ENCODE measurements at places on chromosomes 3 and 15.
A peak's percentile ranks its signal among the peaks of the same experiment; 100 is the strongest.

- DNase-seq = peak; percentile 30
Measured at GRCh38 chr3:23663246-23663645, 142.5 kb upstream of the UBE2E1 start.

- DNase-seq = no peak
Measured at GRCh38 chr15:62343397-62343796, 178.3 kb upstream of the C2CD4B start.

GRCh38 chr15:101489599-101490407 is at the start of gene PCSK6:
Gene PCSK6, minus strand, starts transcription at chr15:101489707. Its CDS starts 37 bp downstream, at chr15:101489670.
- peak; percentile 64 for DNase-seq

DNA sequence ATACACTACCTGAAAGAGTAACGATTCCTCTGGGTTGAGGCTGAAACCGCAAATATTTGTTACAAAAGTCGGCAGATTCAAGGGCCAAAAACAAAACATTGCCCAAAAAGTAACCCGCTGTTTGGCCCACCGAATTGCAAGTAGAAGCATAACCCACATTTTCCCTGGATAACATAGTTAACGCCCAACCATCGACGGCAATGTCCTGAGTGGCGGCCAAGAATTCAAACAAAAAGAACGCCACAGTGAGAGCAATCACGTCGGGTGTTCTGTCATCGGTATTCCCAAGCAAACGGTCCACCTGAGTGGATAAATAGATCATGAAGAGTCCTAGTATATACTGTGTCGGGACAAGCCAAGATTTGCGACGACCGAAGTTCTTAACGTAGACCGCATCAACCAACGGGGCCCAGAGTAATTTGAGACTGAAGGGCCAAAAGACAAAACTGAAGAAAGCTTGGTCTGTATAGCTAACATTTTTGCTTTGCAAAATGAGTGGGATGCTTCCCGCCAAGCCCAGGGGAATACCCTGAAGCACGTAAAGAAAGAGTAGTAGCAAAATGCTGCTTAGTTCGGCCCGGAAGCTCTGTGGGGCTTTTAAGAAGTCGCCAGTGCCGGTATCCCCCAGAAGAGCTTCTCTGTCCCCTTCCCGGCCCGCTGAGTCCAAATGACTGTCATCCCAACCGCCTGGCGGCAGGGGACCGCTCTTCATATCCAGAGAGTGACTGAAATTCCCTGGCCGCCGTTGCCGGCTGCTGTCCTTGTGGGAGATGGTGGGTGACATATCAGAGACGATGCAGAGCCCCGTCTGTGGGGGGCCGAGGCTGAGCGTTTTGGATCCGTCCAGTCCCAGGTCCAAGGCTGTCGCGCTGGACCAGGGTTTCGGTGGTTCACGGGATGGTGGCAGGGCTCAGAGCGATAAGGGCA is 750 bp downstream of the SLC33A1 start:
- DNase-seq = no peak

- no peak for DNase-seq
Measured at GRCh38 chr3:116067326-116067725, 378.0 kb downstream of the LSAMP start.
